Stimulated activated naive CD4-positive, alpha-beta T cell treated with Interleukin-2 at 50 U/mL for 16 hours (primary cell): ENCODE measurements at places on chromosomes 5 and 9.

DNA sequence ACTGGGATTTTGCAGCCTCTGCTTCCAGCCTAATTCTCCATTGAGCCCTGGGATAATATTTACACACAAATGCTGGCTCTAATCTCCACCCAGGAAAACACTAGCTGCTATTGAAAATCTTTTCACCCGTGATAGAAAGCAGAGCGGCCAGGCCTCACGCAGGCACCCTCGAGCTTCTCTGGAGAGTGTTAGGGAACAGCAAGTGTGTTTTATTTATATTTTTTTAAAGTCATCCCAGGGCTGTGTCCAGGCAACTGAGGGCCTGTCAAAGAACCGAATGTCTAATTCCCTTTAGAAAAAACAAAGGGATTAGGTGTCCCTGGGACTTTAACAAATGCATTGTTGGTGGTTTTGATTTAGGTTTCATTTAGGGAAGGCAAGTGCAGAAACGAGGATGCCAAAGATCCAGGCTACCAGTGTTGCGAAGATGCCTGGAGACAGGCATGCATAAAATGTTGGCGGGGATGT lies 51.2 kb upstream of the SPRY4 start:
- DNase-seq: no peak

GRCh38 chr9:36110434-36110833 lies 26.1 kb upstream of the GLIPR2 start:
- no peak for DNase-seq

GRCh38 chr5:148697180-148697808 lies 43.0 kb upstream of the HTR4 start:
- no peak for DNase-seq

GRCh38 chr5:77896338-77896737 lies 120.2 kb upstream of the TBCA start:
- no peak for DNase-seq

GRCh38 chr5:72117307-72117706 lies 10.0 kb downstream of the MAP1B start:
- DNase-seq: no peak

GRCh38 chr5:10563110-10563944 lies 543 bp upstream of the ANKRD33B start:
- DNase-seq: peak; percentile 41
